ENCODE measurements at places on chromosomes 6 and 20. TPM values are rescaled to one million over a fixed set of nuclear protein-coding genes. Genes with fewer than 3 reads are reported as not detected.

FAM184A gene
- total RNA-seq = 18.6 TPM

BANF2 gene
- total RNA-seq = not detected

RAET1G gene
- not detected for total RNA-seq

FAM83C gene
- not detected for total RNA-seq

RING1 gene
- 16.0 TPM for total RNA-seq

GSTA2 gene
- not detected for total RNA-seq

SLC52A3 gene
- 3.6 TPM for total RNA-seq

TSHZ2 gene
- 0.49 TPM for total RNA-seq

ERVFRD-1 gene
- total RNA-seq = not detected

BTN1A1 gene
- total RNA-seq = 0.38 TPM

ENPP3 gene
- not detected for total RNA-seq

TULP4 gene
- total RNA-seq = 46.6 TPM

DNA sequence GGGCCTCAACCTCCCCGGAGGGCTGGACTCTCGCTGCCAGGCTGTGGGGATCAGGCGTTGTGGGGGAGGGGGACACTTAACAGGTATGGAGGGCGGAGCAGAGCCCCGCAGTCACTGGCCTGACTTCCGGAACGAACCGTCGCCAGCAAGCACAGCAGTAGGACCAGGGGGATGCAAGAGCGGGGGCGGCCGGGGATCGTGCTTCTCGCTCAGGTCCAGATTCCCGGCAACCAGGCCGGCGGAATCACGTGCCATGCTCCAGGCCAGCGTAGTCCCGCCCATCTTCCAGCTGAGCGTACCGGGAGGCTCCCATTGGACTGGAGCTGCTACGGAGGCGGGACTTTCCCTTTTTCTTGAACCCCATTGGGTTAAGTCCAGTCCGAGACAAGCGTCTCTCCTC, 10.0 kb upstream of the POU5F1 start:
- no peaks in the 10 kb centered on the region for H3K36me3 ChIP-seq
- no peak overlapping the region for H3K27ac ChIP-seq
- DNase-seq = peak; percentile 95

DNA sequence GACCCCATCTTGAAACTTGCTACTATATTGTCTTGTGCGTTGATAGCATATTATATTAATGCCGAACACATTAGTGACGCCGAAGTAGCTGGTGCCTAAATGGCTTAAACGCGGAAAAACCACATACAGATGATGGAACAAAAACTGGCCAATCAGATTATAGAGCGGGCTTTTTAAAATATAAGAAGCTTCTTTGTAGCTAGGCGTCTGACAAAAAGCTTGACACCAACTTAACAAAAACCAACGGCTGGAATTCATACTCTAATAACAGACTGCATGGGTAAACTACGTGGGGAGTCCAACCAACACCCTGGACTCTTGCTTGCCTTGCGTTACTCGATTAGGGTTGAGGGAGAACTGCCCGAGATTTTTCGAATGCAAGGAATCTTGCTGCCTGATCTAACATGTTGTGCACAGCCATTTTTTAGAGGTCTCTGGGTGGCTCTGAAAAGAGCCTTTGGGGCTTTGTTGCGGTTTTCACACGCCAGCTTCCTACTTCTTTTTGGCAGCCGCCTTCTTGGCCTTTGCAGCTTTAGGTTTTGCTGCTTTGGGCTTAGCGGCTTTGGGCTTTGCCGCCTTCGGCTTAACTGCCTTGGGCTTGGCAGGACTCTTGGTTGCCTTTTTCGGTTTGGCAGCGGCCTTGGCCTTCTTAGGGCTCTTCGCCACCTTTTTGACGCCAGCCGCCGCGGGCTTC, 45.7 kb downstream of the OR2B2 start:
- H3K4me1 ChIP-seq = 0 out of 2 replicates have a peak, but pooled peaks cover 3% of the 10 kb centered on the region
- DNase-seq = peak; percentile 71
- peak overlapping the region; percentile 99 for H3K27ac ChIP-seq
- H3K36me3 ChIP-seq = no peaks in the 10 kb centered on the region

DNA sequence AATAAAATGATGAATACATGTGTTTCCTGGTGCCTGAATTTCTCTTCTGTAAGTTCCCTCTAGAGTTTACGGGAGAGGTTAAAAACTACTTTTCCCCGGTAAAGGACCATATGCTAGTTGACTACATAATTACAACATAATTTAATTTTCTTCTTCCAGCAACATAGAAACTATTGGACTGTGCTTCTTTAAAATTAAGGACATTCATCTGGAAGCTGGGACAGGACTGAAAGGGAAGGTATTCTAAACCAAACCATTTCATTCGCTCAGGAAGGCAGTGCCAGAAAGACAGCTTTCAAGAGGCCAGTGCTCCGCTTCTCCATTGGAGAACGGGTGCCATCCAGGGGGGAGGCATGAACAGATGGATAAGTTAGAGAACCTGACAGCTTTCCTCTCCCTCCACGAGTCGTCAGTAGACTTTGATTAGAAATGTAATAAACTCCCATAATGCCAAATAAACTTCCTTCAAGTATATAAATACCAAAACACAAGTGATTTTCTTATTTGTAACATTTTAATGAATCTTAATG, 458.0 kb upstream of the SOX4 start:
- no peak overlapping the region for H3K4me3 ChIP-seq
- peaks cover 53% of the 10 kb centered on the region for H3K4me1 ChIP-seq
- no peak for DNase-seq
- no peaks in the 10 kb centered on the region for H3K36me3 ChIP-seq
- H3K27ac ChIP-seq = no peak overlapping the region

GRCh38 chr6:134888316-134888715, 61.6 kb downstream of the ALDH8A1 start:
- H3K4me1 ChIP-seq = no peaks in the 10 kb centered on the region
- H3K36me3 ChIP-seq = no peaks in the 10 kb centered on the region
- no peak overlapping the region for H3K27ac ChIP-seq
- H3K4me3 ChIP-seq = no peak overlapping the region

DNA sequence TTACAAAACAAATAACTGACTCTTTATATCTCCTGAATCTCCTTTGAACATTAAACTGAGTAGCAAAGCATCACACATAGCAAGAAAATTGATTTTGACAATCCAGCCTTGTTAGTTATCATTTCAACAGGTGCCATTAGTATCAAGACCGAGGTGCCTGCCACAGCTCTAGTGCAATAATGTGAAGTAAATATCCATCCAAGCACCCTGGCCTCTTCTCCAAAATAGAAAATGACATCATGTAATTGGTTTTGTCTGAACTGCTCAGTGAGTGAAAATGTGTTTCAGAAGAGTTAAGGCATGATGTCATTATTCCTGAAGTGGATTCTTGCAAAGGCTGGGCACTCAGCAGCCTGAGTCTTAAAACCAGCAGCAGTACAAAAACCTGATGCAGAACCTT, 341.4 kb downstream of the PLCB1 start:
- no peaks in the 10 kb centered on the region for H3K27me3 ChIP-seq
- no peak overlapping the region for H3K4me3 ChIP-seq
- peaks cover 12% of the 10 kb centered on the region for H3K4me1 ChIP-seq
- no peak for DNase-seq

GRCh38 chr20:53439616-53440015, 154.0 kb downstream of the ZNF217 start:
- H3K36me3 ChIP-seq = no peaks in the 10 kb centered on the region
- no peak overlapping the region for H3K4me3 ChIP-seq
- DNase-seq = no peak
- no peak overlapping the region for H3K27ac ChIP-seq
- no peaks in the 10 kb centered on the region for H3K4me1 ChIP-seq

GRCh38 chr20:58081846-58082245, 146.6 kb downstream of the ANKRD60 start:
- H3K4me1 ChIP-seq = no peaks in the 10 kb centered on the region
- H3K27me3 ChIP-seq = no peaks in the 10 kb centered on the region
- H3K36me3 ChIP-seq = no peaks in the 10 kb centered on the region
- no peak overlapping the region for H3K27ac ChIP-seq
- no peak for DNase-seq
- no peak overlapping the region for H3K4me3 ChIP-seq

- H3K4me1 ChIP-seq = peaks cover 14% of the 10 kb centered on the region
- no peaks in the 10 kb centered on the region for H3K36me3 ChIP-seq
- DNase-seq = no peak
- no peak overlapping the region for H3K4me3 ChIP-seq
Observed at GRCh38 chr6:33880766-33881165, 77.0 kb upstream of the MLN start.

GRCh38 chr20:5065879-5066383, 53.8 kb downstream of the PCNA start:
- no peaks in the 10 kb centered on the region for H3K27me3 ChIP-seq
- no peak for DNase-seq

GRCh38 chr6:128883906-128884305, 968 bp downstream of the LAMA2 start:
- H3K36me3 ChIP-seq = no peaks in the 10 kb centered on the region
- peaks cover 14% of the 10 kb centered on the region for H3K4me1 ChIP-seq
- H3K27ac ChIP-seq = no peak overlapping the region
- no peaks in the 10 kb centered on the region for H3K27me3 ChIP-seq
- DNase-seq = no peak

GRCh38 chr6:84417260-84417659, 189.8 kb upstream of the CEP162 start:
- no peak for DNase-seq
- no peak overlapping the region for H3K4me3 ChIP-seq
- H3K27ac ChIP-seq = no peak overlapping the region
- no peaks in the 10 kb centered on the region for H3K36me3 ChIP-seq
- no peaks in the 10 kb centered on the region for H3K4me1 ChIP-seq

- no peaks in the 10 kb centered on the region for H3K27me3 ChIP-seq
- H3K4me1 ChIP-seq = no peaks in the 10 kb centered on the region
- DNase-seq = no peak
- H3K4me3 ChIP-seq = no peak overlapping the region
- H3K36me3 ChIP-seq = no peaks in the 10 kb centered on the region
- no peak overlapping the region for H3K27ac ChIP-seq
Observed at GRCh38 chr6:5540370-5540769, 279.1 kb downstream of the FARS2 start.

DNA sequence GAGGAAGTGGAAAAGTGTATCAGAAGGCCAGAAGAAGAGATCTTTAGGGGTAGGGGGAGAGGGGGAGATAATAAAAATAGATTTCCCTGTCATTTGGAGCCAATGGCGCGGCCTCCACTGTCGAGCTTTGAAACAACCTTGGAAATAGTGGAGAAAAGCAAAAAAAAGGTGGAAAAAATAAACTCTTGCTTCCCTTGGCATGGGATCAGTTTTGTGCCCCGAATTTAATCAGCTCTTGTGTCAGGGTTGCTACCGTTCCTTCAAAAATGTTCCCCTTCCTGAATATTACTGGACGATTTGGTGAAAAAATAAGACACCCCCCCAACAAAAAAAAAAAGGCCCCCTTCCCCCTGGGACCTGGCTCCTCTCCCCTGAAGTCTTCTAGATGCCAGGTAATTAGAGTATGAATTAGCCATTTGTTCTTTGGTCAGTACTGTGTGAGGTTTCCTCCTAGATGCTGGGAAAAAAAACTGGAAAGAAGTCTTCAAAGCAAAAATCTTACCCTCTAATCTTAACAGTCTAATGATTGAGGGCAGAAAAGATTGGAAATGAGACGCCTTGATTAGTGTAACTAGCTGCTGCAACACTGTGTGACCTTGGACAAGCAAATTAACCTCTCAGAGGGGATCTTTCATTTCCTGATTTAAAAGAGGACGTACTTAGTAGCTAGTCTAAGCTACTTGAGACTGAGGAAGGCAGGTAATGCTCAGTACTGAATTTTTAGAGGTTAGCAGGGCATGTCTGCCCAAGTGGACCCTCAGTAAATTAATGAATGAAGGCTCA, 872 bp upstream of the RBM39 start:
- H3K4me3 ChIP-seq = peak overlapping the region; percentile 61
- peak overlapping the region; percentile 93 for H3K27ac ChIP-seq
- DNase-seq = peak; percentile 32
- peaks cover 17% of the 10 kb centered on the region for H3K4me1 ChIP-seq
- H3K27me3 ChIP-seq = no peaks in the 10 kb centered on the region
- H3K36me3 ChIP-seq = peaks cover 29% of the 10 kb centered on the region

- no peaks in the 10 kb centered on the region for H3K4me1 ChIP-seq
- no peaks in the 10 kb centered on the region for H3K36me3 ChIP-seq
- H3K27ac ChIP-seq = no peak overlapping the region
- no peak overlapping the region for H3K4me3 ChIP-seq
- H3K27me3 ChIP-seq = no peaks in the 10 kb centered on the region
Observed at GRCh38 chr6:133587546-133588160, 301.3 kb upstream of the TCF21 start.

- peaks cover 9% of the 10 kb centered on the region for H3K4me1 ChIP-seq
- no peaks in the 10 kb centered on the region for H3K27me3 ChIP-seq
Observed at GRCh38 chr6:79082304-79082703, 4.2 kb upstream of the PHIP start.

DNA sequence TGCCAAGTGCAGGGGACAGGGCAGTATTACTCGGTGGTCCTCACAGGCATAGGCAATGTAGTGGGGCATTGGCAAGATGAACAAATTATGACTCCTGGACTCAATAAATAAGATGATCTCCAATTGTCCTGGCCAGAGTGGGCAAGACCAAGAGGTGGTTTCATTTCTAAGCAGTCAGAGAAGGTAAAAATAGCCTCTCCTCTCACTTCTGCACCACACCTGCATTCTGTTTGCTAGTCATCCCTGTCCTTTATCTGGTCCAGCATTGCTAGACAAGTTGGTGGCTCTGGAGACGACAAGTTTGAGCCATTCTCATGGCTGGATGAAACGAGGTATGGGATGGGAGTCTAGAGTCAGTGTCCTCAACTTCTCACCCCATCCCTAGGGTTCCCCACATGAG, 83.0 kb downstream of the BANF2 start:
- no peaks in the 10 kb centered on the region for H3K27me3 ChIP-seq
- no peaks in the 10 kb centered on the region for H3K36me3 ChIP-seq
- no peak overlapping the region for H3K27ac ChIP-seq
- no peak overlapping the region for H3K4me3 ChIP-seq
- H3K4me1 ChIP-seq = no peaks in the 10 kb centered on the region

GRCh38 chr20:13298692-13299373, 77.8 kb downstream of the ISM1 start:
- no peaks in the 10 kb centered on the region for H3K27me3 ChIP-seq
- DNase-seq = no peak
- H3K36me3 ChIP-seq = no peaks in the 10 kb centered on the region
- H3K4me3 ChIP-seq = no peak overlapping the region

GRCh38 chr6:29976588-29977424, 34.5 kb downstream of the HLA-A start:
- peak; percentile 85 for DNase-seq
- H3K27me3 ChIP-seq = peaks cover 74% of the 10 kb centered on the region
- no peaks in the 10 kb centered on the region for H3K36me3 ChIP-seq
- H3K4me3 ChIP-seq = peak overlapping the region; percentile 48
- H3K27ac ChIP-seq = no peak overlapping the region

- DNase-seq = peak; percentile 85
- peaks cover 66% of the 10 kb centered on the region for H3K36me3 ChIP-seq
- H3K4me1 ChIP-seq = no peaks in the 10 kb centered on the region
- no peak overlapping the region for H3K27ac ChIP-seq
- no peak overlapping the region for H3K4me3 ChIP-seq
Observed at GRCh38 chr20:47220161-47220582, 136.3 kb downstream of the ZMYND8 start.

DNA sequence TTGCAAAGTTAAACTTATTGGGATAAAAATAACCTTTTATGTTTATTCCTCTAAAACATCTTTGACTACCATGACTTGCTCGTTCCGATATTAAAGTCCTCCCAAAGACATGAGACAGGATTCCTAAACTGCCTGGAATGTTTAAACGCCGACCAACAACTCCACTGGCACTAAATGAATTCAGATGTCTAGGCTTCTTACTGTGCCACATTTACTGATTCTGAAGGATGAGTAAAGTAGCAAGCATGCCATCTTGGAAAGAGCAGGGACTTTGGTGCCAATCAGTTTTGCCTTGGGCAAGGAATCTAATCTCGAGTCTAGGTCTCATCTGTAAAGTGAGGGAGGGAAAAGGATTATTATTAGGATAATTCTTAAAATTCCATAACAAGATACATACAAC, 25.3 kb downstream of the MBOAT1 start:
- no peaks in the 10 kb centered on the region for H3K27me3 ChIP-seq
- no peak overlapping the region for H3K4me3 ChIP-seq
- no peaks in the 10 kb centered on the region for H3K4me1 ChIP-seq
- H3K27ac ChIP-seq = no peak overlapping the region
